Bladder microvascular endothelial cell (primary cell): ENCODE measurements at places on chromosomes 4 and X. TPM values are rescaled to one million over a fixed set of nuclear protein-coding genes. Genes with fewer than 3 reads are reported as not detected.

Gene ARAP2
- total RNA-seq = 1.1 and 1.2 TPM in 2 replicates

Gene NALF2
- 0.19 TPM in 1 of 2 replicates, not detected in the other for total RNA-seq

Gene RBBP7
- total RNA-seq = 115 and 145 TPM in 2 replicates

Gene SSR4
- total RNA-seq = 112 and 142 TPM in 2 replicates

Gene TMA16
- 20.1 and 27.3 TPM in 2 replicates for total RNA-seq

Gene PAGE5
- not detected in 2 replicates for total RNA-seq

Gene CXorf65
- not detected in 2 replicates for total RNA-seq

Gene ASB5
- total RNA-seq = not detected in 2 replicates

Gene MND1
- total RNA-seq = 3.4 and 6.5 TPM in 2 replicates

Gene FGF13
- 10.5 and 80.9 TPM in 2 replicates for total RNA-seq

Gene ADH1C
- not detected in 2 replicates for total RNA-seq

Gene RAI2
- 0.65 and 1.6 TPM in 2 replicates for total RNA-seq

Gene UGT2B11
- total RNA-seq = not detected in 2 replicates

Gene NUP62CL
- 0.06 and 0.16 TPM in 2 replicates for total RNA-seq
